ENCODE measurements at places on chromosomes 16 and 17. TPM values are rescaled to one million over a fixed set of nuclear protein-coding genes. Genes with fewer than 3 reads are reported as not detected.

The DOC2B gene
- total RNA-seq: 10.5 TPM

DNA sequence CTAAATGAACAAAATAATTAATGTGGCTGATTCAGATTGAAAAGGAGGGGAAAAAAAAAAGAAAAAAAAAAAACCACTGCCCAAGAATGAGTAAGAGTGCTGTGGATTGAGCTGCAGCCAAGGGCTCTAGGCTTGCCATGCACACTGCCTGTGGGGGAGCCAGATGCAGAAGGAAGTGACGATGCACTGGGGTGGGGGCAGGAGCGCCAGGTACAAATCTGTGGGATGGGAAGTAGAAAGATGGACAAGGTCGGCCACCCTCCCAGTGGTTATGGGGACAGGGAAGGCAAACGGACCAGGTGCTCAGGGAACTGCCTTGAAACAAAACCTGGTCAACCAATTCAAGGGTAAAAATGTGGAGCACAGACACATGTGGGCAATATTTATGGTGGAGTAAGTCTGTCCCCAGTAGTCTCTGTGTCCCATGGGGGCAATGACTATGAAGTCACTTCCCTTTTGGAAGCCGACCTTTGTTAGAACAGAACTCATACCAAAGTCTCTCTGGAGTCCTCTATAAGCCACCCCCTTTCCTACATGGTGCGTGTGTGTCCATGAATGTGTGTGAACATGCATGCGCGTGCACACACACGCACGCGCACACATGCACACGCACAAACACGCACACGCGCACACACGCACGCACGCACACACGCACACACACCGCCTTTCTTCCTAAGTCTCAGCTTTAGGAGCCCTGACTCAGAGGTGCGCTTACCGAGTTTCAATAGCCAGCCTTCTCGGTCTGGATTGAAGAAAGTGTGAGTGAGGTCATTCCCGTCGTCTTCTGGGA lies 84.3 kb downstream of the CYTH1 start:
- DNase-seq: no peak

GRCh38 chr17:36761203-36761950 lies 160.0 kb downstream of the MRM1 start:
- no peak for DNase-seq

The TBC1D3D gene
- not detected for total RNA-seq

GRCh38 chr17:49587366-49588073 lies 11.8 kb downstream of the NXPH3 start:
- DNase-seq: no peak

DNA sequence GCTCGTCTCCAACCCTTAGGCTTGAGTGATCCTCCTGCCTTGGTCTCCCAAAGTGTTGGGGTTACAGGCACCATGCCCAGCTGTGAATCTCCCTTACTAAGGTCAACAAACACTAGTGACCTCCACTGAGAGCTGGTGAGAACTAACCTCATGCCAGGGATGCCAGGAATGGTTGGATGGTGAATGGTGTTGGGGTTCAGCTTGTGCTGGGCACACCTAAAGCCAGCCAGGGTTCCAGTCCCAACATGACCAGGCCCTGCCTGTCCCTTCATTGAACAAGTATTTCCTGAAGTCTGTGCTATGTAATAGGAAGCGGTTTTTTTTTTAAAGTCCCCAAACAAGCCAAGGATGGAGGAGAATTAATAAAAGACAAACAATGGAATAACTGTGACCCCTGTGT lies 56.0 kb upstream of the TOB1 start:
- DNase-seq: no peak

GRCh38 chr17:4533523-4534504 lies 21.4 kb downstream of the MYBBP1A start:
- DNase-seq: no peak

DNA sequence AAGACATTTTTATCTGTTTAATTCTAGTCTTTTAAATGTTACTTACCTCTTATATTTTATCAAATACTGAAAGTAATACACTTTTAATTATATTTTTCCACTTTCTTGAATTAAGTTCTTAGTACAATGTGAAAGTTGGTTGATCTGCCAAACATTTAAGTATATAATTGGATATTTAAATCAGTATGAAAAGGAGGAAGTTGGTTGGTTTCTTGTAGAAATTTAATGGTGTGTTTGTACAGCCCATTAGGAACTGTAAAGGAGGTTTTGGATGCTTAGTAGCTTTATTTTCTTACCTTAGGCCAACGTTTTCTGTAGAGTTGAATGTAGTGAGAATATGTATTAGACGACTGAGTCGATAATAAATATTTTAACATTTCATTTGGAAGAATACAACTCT lies 5.4 kb downstream of the NFATC3 start:
- DNase-seq: no peak

DNA sequence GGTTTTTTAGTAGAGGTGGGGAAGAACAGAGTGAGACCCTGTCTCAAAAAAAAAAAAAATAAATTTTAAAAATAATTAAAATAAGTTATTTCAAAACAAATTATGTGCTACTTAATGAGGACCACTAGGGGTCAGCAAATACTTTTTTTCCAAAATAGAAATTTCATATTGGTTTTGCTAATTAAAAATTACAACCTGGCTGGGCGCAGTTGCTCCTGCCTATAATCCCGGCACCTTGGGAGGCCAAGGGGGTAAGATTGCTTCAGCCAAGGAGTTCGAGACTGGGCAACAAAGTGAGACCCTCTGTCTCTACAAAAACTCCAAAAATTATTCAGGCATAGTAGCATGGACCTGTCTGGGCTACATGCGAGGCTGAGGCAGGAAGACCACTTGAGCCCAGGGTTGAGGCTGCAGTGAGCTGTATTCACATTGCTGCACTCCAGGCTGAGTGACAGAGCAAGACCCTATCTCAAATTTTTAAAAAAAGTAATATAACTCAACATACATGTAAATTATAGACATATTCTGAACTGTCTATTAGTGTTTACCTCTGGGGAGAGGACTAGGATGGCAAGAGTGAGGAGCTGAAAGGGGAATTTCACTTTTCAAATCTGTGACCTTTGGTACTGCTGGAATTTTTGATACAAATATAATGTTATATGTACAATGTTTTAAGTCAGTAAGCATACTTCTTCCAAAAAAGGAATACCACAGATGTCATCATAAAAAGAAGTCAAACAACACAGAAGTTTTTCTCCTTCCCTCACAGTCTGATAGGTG lies 8.1 kb downstream of the MEIOB start:
- peak; percentile 22 for DNase-seq

The MCRIP1 gene
- total RNA-seq: 81.8 TPM

GRCh38 chr16:361341-361871 lies 8.9 kb upstream of the AXIN1 start:
- DNase-seq: no peak

The ELMO3 gene
- 1.0 TPM for total RNA-seq

- no peak for DNase-seq
Observed at GRCh38 chr17:15377200-15377599, 35.8 kb upstream of the TEKT3 start.

DNA sequence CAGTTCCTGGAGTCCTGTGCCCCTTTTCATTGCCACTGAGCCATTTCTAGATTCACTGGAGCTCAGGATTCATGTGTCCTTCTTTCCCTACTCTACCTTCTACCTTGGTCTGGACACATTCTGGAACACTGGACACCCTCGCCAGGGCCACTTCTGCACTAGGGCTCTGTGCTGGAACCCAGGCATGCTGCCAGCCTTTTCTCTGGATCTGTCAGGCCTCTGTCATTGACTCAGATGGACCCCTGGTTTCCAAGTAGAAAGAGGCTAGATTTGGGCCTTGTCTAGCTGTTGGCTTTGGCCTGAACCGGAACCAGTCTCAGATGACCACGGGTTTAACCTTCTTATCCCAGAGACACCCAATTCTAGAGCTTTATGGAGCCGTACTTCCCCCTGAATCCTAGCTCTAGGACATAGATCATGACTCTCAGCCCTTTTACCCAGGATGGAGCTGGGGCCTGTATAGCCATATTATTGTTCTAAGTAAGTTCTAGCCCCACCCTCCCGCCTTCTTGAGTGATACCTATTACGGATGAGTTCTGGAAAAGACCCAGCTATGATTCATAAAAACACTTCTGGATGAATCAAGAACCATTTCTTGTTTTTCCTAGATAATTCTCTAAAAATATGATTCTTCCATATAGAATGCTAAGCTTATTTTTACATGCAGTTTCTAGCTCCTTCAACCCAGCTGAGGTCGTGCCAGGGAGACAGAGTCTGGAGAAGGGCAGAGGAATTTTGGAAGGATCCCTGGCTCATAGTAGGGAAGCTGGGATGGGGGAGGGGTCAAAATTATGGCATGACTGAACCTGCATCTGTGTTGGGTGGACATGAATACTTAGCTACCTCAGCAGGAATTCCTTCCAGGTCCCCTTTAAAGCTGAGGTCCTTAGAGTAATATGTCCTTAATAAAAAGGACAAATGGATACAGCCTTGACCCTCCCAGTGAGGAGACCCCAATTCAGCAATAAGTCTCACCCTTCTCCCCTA lies 1.1 kb upstream of the CHRNB1 start:
- peak; percentile 30 for DNase-seq

DNA sequence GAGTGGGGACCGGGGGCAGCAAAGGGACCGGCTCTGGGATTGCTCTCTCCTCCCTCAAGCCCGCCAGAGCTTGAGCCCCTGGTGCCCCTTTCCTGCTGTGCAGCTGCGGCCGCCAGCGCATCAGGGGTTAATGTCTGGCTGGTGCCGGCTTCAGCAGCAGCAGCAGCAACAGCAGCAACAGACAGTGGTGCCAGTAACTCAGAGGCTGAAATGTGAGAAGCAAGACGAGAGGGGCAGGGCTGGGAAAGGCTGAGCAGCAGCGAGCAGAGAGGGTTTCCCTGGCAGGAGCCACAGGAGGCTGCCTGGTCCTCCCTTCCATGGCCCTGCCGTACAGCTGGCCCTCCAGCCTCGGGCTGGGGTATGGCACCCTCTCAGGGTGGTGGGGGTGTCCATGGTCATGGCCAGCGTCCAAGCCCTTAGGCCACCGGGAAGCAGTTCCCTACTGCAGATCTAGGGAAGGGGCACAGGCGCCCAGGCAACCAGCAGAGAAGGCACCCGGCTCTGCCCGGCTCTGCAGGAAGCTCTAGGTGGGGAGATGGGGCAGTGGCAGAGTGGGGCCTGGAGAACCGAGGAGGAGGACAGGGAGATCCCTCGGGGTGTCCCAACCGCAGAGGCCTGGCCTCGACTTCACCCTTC lies 21.1 kb upstream of the TFAP4 start:
- DNase-seq: no peak

The SDK2 gene
- total RNA-seq: under 0.01 TPM

The CCL4 gene
- not detected for total RNA-seq

DNA sequence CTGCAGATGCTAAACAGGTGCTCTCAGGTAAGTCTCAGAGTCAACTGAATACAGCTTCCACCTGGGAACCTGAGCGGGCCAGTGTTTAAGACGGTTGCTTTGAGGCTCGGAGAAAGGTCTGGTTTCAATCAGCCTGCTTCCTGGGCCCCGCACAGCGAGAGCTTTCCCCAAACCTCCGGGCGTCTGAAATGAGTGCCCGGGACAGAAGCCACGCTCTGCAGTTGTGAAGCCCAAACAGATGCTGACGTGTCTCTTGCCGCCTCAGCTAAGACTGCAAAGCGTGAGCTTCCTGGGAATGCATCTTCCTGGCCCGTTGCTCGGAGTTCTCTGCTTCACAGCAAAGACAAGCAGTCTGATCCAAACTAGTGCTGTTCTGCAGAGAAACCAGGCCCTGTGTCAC lies 36.7 kb downstream of the PLXDC1 start:
- no peak for DNase-seq

DNA sequence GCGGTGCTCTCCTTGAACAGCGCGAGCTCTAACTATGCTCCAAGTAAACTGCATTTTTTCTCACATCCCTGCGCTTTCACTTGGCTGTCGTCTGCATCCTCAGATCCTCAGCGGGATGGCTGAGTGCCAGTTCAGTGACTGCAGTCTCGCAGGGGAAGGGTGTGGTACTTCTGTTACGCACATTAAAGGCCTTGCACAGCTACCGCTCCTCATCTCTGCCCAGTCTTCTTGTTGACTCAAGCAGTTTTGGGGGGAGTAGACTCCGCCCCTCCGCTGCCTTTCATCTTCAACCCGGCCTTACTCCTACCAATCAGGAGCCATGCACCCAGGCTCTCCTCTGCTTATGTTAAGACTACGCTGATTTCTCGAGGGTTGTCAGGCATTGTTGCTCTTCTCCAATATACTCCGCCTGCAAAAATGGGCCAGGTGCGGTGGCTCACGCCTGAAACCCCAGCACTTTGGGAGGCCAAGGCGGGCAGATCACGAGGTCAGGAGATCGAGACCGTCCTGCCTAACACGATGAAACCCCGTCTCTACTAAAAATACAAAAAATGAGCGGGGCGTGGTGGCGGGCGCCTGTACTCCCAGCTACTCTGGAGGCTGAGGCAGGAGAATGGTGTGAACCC lies 10.0 kb downstream of the ATP5PD start:
- no peak for DNase-seq

The HOXB4 gene
- total RNA-seq: 0.90 TPM

The TBC1D3B gene
- total RNA-seq: 0.64 TPM

The SLC16A13 gene
- 1.4 TPM for total RNA-seq

The MYH8 gene
- not detected for total RNA-seq

DNA sequence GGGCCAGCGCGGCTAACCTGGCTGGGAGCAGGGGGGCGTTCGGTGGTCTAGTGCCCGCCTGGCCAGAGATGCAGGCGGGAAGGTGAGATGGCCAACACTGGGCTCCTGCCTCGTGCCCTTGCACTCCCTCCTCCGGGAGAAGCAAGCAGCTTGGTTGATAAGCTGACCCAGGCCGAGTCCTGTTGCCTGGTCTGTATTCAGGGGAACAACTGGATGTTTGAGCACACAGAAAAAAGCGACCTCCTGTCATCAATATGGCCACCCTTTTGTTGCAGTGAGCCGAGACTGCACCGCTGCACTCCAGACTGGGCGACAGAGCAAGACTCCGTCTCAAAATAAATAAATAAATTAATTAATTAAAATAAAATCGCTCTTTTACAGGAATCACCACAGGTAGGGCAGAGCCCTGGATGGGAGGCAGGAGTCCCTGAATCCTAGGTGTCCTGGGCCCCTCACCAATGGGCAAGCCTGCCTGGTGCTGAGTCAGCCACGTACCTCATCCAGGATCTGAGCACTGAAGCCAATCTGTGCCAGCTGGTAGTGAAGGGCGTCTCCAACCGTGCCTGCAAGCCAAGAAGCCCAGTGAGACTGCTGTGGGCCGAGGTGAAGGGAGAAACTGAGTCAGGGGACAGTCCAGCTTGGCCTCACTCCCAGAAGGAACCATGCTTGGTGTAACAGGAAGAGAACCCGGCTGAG lies 31.8 kb downstream of the HASPIN start:
- DNase-seq: no peak

- DNase-seq: peak; percentile 85
Observed at GRCh38 chr17:31820691-31821435, 38.2 kb downstream of the COPRS start.

The KRT39 gene
- not detected for total RNA-seq

The MSI2 gene
- total RNA-seq: 7.3 TPM

Data from dermis microvascular lymphatic vessel endothelial cell (primary cell).